ENCODE measurements at places on chromosomes 2 and 18.

GRCh38 chr2:23093513-23093912 lies 291.5 kb upstream of the KLHL29 start:
- no peak for DNase-seq

DNA sequence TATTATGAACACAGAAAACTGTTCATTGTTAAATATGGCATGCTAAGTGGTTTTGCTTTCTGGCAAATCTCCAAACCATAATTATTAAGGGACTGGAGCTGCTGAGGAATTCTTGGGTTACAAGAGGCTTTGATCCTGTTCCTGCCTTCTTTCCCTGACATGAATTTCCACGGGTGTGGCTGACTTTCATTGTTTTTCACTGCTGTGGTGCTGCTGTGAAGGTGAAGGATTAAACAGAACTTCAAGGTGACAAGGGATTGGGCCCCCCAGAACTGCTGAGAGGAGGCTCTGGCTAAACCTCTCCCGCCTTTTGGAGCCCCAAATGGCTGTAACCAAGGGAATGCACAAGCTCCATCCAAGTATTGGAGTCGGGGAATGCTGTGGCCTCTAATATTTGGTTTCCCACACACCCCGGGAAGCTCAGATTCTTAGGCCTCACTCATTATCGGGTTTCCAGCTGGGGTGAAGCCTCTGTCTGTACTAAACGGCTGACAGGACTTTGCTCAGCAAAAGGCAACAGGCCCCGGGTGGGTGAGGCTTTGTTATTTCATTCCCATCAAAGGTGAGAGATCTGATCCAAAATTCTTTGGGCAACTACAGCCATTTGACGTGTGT lies 29.0 kb upstream of the ZFP36L2 start:
- DNase-seq = no peak

GRCh38 chr18:35155398-35156117 lies 85.3 kb upstream of the ZNF397 start:
- DNase-seq = peak; percentile 12

GRCh38 chr2:37561615-37562569 lies 109.5 kb downstream of the CDC42EP3 start:
- DNase-seq = no peak

DNA sequence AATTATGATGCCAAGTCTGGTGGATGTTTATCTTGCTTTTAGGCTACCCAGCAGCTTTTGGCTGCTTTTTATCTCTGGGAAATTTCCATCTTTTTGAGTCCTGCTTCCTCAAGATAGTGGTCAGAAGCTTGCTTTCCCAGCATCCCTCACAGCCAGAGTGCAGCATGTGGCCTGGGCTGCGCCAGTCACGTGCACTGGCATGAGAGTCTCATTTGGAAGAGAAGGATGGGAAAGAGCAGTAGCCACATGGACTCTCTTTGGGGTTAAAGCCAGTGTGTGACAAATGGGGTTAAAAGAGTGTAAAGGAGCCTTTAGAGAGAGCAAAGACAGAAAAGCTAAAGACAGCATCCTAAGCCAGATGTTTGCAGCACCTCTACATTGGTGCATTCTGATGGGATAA lies 12.7 kb downstream of the GPR39 start:
- DNase-seq = no peak

GRCh38 chr2:106184394-106184793 lies 9.7 kb downstream of the UXS1 start:
- no peak for DNase-seq

GRCh38 chr18:47846431-47846830 lies 84.0 kb downstream of the SMAD2 start:
- no peak for DNase-seq

DNA sequence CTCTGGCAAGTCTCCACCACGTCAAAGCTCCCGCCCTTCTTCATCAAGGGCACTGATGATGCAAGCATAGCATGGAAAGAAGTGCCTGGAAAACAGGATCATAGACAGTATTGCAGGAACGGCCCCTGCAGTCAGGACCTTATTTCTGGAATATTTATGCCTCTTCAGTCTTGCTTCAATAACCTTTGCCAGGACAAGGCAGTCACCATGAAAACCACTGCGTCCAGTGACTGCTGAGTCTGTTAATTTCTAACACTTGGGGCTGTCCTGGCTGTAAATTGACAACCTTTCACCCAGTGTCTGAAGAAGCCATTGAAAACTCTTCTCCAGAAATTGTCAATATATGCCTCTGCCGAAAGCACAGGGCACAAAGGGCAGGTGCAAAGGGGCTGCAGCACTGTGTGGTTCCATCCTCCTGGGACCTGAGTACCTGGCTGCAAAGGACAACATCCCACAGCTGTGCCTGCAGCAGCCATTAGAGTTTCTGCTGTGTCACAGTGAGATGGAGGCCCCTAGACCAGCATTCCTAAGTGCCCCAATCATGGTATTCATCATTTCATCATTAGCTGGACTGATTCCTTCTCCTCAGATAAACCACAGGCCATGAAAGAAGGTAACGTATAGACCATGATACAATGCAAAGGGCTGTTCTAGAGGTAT lies 819.6 kb downstream of the RNF144A start:
- no peak for DNase-seq

- no peak for DNase-seq
These were observed 36.6 kb downstream of the GLI2 start for GRCh38 chr2:120772261-120772660.

- no peak for DNase-seq
These were observed 563.8 kb downstream of the TDRD15 start for GRCh38 chr2:21687589-21687988.

- no peak for DNase-seq
These were observed 61.7 kb downstream of the SMAD2 start for GRCh38 chr18:47868744-47869143.

DNA sequence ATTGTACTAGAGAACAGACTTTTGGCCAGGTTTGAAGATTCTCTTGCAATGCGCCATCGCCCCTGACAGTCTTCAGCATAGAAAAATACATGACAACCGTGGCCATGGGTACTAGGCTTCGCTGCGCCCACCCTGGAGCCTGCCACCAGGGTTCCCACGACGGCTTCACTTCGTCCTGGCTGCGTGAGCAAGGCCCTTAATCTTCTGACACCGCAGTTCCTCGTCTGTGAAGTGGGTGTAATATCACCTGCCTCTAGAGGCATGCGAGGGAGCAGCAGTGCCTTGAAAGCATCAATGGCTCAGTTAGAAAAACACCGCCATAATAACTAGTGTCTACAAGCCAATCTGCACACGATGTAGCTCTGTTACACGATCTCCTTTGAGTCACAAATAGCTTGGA lies 175.2 kb upstream of the HS6ST1 start:
- no peak for DNase-seq

DNA sequence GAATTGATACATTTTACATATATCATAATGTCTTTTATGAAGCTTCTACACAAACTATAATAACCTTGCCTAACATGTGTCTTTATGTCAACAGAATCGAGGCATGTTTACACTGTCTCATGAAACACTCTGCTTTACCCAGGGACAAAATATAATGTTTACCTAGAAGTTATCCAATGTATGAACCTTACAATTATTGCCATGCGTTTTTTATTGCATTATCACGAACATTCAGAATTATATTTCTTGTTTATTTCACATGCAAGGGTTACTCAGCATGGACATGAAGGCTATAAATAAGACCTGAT lies 19.8 kb downstream of the LONRF2 start:
- DNase-seq = no peak

- DNase-seq = no peak
These were observed 28.7 kb upstream of the RPRD1A start for GRCh38 chr18:36095936-36096519.

- DNase-seq = no peak
These were observed 48.5 kb upstream of the CCDC195 start for GRCh38 chr2:224764565-224765236.

- no peak for DNase-seq
These were observed 21.7 kb downstream of the MRPS5 start for GRCh38 chr2:95099910-95100309.

DNA sequence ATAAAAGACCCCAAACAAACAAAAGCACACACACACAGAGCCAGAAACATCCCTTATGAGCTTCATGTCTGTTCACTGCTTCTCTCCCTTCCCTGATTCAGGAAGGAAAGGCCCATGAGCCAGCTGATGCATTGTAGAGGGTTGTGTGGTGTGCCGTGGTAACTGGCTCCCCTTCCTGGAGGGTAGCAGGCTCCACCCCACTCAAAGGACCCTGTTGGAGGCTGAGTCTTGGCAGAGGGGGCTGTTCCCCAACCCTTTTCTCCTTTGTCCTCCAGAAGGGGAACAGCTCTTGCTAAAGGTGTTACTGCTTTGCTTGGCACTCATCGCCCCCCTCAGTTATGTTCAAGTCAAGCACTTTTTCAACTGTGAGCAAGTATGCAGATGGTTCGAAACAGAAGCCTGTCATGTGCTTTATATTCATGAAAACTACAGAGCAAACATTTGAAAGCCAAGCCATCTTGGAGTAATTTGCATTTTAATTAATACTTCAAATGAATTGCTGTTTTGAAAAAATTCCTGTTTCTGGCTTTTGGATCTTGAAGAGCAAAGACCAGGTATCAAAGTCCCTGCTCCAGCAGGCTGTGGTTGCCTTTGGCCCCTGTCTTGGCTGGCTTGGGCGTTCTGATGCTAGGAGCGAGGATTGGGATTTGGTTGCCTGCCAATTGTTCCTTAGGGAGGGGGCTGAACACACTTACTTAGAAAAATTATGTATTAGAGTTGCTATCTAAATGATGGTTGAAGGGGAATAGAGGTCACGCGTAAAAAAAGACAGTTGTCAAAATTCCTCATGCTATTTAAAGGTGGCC lies 267.8 kb downstream of the TSN start:
- no peak for DNase-seq

- DNase-seq = no peak
These were observed 174.6 kb downstream of the HAUS1 start for GRCh38 chr18:46278481-46279465.

GRCh38 chr2:206324869-206325268 lies 50.4 kb downstream of the ZDBF2 start:
- DNase-seq = no peak

DNA sequence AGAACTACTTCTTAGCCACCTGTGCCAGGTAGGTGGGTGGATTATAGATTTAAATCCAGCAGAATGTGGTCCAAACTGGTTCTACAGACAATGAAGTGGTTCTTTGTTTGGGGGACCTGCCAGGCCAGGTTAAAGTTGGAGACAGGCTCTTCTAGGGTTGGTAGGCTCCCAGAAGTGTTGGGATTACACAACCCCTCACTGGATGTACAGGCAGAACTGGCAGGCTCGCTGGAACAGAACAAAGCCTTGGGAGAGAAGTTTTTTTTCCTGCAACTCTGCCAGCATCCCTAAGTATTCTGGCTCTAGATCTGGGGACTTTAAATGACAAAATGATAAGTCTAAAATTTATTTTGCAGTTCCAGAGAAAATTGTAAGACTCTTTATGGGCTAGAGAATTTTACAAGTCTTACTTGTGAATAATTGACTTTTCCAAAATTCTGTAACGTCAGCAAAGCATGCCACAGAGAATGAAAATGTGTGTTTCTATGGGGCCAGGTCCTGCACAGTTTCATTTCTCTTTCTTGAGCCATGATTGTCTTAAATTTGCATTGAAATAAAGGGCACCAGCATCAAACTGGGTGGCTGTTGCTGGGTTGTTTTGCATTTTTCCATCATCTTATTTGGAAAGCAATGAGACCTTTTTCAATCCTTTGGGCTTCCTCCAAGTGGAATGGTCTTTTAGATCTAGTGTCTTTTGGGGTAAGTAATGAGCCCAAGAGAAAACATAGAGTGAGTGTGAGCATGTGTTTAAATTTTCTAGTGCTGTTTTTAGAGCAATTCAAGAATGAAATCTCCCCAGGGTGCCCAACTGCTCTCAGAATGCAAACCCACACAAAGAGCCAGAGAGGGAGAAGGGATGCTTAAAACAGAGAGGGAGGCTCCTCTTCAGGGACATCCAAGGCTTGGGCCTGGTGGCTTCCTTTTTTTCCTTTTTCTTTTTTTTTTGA lies 32.4 kb upstream of the ATL2 start:
- DNase-seq = no peak

DNA sequence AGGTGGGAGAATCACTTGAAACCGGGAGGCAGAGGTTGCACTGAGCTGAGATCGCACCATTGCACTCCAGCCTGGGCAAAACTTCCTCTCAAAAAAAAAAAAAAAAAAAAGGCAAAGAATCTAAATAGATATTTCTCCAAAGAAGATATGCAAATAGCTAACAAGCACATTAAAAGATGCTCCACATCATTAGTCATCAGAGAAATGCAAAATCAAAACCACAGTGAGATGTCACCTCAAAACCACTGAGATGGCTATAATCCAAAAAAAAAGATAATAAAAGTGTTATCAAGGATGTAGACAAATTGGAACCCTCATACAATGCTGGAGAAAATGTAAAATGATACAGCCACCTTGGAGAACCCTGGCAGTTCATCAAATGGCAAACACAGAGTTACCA lies 8.4 kb downstream of the ST8SIA5 start:
- no peak for DNase-seq

- DNase-seq = no peak
These were observed 141.2 kb downstream of the CABLES1 start for GRCh38 chr18:23276451-23276850.

DNA sequence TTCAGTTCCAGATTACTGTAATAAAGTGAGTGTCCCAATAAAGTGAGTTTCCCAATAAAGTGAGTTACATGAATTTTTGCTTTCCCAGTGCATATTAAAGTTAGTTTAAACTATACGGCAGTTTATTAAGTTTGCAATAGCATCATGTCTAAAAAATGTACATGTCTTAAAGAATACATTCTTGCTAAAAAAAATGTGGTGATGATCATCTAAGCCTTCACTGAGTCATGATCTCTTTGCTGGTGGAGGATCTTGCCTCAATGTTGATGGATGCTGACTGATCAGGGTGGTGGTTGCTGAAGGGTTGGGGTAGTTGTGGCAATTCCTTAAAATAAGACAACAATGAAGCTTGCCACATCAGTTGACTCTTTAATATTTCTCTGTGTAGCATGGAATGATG lies 664.2 kb downstream of the TDRD15 start:
- DNase-seq = no peak

- DNase-seq = no peak
These were observed 101.7 kb downstream of the TTC32 start for GRCh38 chr2:19799881-19800780.

DNA sequence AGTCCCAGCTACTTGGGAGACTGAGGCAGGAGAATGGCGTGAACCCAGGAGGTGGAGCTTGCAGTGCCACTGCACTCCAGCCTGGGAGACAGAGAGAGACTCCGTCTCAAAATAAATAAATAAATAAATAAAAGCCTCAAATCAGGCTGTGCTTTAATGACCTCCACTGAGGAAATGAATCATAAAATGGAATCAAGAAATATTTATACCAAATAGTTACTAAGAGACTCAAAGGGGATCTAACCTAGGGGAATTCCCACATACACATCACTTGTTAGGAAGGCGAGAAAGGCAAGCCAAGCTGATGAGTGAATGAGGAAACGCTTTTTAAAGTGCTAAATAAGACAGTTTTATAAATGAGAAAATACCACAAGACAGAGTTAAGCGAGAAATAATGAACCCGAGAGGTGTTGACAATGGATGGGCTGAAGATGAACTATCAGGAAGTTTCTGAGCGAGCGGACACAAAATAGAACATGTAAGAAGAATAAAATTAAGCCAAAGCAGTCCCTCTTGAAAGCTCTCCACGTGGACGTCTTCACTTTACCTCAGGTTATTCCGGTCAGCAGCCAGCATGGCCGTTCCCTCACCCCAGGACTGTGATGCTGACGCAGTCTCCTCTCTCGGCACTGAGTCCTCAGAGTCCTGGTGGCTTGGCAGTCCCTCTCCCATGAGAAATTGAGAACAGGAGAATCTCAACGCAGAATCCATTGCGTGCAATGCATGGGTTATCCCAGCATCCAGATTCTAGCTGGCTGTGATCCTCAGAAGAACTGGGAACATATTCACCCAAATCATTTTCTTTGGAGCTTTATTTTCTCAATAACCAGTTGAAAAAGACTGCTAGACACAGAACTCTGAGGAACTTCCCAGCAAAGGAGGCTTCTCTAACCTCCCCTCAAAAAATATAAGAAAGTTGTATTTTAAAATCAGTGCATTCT lies 22.3 kb downstream of the PXDN start:
- DNase-seq = no peak

Measured in stimulated activated CD8-positive, alpha-beta memory T cell treated with anti-CD3 and anti-CD28 coated beads, Interleukin-4, amount 100 ng/mL, for 4 hours (primary cell).